Hematopoietic multipotent progenitor cell treated with erythropoietin and hydrocortisone succinate and interleukin-3 and kit ligand, for 4 days (in vitro differentiated cells): ENCODE measurements at places on chromosomes 16 and 17.
A peak's percentile ranks its signal among the peaks of the same experiment; 100 is the strongest.

DNA sequence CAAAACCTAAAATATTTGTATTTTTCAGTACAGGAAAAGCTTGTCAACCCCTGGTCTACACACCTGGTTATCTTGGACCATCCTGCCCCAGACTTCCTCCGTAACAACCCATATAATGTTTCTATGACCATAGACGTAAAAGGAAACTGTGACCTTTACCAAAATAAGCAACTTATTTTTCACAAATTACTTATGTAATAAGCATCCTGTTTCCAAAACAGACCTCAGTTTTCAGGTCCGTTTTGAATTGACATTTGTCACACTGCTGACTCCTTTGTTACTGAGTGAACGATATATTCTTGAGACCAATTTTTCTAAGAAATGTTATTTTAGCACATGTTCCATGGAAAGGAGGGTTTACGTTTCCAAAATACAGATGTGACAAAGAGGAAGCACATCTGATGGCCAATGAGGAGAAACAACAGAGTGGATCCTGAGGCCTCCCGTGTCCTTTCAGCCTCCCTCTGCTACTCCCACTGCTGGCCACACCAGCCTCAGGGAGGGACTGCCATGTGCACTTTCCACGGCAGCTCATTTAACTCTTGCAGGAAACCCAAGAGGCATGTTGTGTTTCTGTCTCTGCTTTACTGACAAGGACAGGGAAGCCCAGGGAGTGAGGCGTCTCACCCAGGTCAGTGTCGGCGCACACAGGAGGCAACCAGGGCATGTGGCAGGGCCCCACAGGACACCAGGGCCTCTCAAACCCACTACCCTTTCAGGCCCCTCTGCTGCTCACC lies 20.1 kb upstream of the ALDH3A1 start:
- DNase-seq: no peak

DNA sequence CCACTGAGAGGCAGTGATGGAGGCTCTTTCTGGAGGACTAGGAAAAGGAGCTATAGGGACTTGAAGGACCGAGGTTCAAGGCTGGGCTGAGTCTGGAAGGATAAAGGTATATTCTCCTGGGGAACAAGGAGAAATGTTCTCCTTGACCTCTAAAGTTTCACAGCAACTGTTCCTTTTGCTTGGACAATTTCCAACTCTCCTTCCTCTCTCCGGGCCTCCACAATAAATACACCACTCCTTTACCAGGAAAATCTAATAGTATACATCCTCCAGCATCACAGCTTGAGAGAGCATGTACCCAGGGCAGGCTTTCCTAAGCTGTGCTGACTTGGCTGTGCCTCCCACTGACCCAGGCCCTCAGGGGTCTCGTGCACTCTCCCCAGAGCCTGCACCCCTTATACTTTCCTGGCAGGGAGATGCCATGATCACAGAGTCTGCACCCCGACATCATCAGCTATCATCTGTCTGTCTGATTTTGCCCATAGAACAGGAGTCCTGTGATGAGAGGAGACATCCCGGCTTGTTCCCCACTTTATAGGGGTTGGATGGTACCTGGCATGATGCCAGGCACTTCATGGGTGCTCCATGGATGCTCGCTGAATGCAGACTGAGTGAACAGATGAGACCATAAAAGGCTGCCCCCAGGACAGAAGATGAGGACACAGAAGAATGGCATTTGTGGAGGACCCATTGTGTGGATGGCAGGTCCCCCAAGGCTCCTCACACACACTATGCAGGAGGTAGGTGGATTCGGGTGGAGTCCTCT lies 582.6 kb upstream of the CDH5 start:
- no peak for DNase-seq

GRCh38 chr17:49882434-49882833 lies 34.6 kb upstream of the TAC4 start:
- DNase-seq: no peak

GRCh38 chr16:34050787-34051320 lies 591.4 kb downstream of the TP53TG3F start:
- DNase-seq: no peak

DNA sequence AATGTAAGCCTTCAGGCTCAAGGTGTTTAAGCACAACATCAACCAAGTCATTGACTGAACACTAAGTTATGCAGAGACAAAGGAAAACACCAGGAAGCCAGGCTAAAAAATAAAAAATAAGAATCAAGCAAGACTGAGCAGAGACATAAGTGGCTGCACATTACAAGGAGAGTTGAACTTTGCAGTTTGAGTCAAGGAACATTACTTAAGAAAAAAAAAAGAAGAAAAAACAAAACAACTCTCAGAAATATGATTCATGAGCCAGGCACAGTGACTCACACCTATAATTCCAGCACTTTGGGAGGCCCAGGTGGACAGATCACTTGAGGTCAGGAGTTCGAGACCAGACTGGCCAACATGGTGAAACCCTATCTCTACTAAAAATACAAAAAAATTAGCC lies 168.1 kb downstream of the C16orf95 start:
- DNase-seq: no peak

DNA sequence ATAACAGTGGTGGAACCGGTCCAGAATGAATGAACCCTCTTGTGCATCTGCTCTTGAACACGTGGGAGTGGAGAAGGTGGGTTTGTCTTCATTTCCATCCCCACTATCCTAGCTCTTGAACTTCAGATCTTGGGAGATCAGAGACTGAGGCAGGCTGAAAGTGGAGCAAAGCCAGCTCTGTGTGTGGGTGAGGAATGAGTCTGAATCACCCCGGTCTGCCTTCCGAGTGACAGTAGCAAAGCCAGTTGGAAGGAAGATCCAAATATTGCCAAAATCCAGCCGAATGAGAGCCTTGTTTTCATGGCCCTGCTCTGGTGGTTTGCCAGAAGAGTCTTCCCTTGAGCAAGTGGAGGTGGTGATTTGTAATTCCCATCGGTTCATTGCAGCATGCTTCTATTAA lies 29.0 kb upstream of the ASIC2 start:
- DNase-seq: no peak

GRCh38 chr16:3188925-3189825 lies 1.2 kb downstream of the OR1F1 start:
- peak; percentile 84 for DNase-seq

DNA sequence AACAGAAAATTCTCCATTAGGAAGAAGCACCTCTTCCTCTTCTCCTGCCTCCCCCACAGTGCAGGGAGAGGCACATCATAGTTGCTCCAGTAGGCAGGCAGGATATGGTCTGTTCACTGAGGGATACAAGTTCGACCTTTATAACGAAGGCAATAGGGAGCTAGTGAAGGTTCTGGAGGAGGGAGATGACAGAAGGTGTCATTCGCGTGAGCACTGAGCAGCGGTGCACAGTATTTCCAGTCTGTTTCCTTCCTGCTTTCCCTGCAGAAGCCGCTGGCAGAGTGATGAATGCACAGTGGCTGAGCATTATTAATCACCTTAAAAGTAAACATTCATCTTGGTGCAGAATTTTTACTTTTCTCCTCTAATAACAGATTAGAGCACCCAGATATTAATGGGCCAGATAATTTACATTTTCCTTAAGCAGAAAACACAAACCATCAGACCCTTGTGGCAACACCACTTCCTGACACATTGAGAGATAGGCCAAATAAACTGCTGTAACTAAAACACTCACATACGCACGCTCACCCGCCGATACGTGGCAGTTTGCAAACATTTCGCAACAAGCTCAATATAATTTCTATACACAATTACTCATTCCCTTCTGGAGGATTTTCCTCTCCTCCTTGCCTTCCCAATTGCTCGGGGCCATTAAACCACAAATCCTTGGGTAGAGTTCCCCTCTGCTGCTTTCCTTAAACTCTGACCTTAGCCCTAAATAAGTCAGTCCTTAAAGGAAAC lies 69.5 kb downstream of the AIPL1 start:
- DNase-seq: peak; percentile 62

DNA sequence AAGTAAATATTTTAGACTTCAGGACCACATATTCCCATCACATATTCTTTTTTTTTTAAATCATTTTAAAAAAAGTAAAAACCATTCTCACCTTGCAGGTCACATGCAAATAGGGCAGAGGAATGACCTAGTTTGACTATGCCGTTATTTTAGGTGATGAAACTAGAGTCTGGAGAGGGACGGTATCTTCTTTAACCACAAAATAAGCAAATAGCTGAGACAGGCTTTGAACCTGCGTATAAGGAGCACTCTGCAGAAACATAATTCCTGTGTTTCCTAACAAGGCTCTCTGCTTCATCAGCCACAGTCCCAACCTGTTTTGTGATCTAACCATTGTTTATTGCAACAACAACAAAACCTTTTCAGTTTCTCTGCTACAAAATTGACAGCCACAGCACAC lies 121.5 kb downstream of the PCTP start:
- no peak for DNase-seq

DNA sequence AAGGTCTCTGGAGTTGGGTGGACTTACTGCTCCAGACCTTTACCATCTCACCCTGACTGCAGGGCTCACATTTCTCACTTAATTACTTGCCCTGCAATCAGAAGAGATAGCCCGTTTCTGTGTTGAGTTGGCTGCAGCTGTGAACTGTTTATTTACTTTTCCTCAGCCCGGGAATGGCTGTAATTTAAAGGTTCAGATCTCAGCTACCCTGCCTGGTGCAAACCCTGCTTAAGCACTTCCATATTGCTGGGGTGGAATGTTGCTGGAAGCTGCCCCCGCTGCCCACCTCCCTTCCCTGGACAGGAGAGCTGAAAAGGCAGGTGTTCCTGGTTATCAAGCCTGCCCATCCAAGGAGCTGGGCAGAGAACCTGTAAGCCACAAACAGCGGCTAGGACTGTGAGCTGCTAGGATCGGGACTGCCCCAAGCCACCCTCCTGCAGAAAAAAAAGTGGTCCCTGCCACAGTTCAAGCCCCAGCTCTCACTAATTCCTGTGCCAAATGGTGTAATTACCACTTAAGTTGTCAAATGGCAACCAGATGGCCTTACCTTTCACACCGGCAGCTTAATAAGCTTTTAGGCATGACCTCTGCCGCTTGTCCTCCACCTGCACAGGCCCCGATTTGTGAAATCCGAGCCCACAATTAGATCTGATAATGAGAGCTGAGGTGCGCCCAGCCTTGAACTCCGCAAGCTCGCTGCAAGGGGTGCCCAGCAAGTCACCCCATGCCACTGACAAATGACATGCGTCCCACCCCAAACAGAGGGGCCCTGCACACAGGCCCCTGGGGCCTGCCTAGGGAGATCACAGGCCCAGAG lies 269.8 kb downstream of the C16orf95 start:
- DNase-seq: no peak
